ENCODE measurements at places on chromosomes 13 and 19. TPM values are rescaled to one million over a fixed set of nuclear protein-coding genes. Genes with fewer than 3 reads are reported as not detected.

- no peak for DNase-seq
Observed at GRCh38 chr19:8323781-8324185, 2.5 kb downstream of the RPS28 start.

DNA sequence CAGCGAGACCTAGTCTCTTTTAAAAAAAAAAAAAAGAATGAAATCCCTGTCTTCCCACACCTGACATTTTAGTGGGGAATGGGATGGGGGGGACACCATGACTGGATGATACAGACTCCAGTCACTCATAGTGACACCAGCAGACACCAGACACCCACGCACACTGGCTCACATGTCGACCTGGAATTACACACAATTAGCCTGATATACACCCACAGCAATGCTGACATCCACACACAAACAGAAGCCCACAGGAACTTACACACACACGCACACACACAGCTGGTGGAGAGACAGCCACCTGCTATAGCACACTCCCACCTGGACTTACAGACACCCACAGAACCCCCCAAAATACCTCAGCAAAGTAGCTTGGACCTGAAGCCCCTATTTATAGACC lies 8.3 kb upstream of the NANOS3 start:
- no peak for DNase-seq

- DNase-seq = no peak
Observed at GRCh38 chr19:4401769-4402170, 670 bp upstream of the CHAF1A start.

Gene SIGLEC8
- polyA plus RNA-seq = not detected

Gene PRR36
- polyA plus RNA-seq = 7.7 TPM

DNA sequence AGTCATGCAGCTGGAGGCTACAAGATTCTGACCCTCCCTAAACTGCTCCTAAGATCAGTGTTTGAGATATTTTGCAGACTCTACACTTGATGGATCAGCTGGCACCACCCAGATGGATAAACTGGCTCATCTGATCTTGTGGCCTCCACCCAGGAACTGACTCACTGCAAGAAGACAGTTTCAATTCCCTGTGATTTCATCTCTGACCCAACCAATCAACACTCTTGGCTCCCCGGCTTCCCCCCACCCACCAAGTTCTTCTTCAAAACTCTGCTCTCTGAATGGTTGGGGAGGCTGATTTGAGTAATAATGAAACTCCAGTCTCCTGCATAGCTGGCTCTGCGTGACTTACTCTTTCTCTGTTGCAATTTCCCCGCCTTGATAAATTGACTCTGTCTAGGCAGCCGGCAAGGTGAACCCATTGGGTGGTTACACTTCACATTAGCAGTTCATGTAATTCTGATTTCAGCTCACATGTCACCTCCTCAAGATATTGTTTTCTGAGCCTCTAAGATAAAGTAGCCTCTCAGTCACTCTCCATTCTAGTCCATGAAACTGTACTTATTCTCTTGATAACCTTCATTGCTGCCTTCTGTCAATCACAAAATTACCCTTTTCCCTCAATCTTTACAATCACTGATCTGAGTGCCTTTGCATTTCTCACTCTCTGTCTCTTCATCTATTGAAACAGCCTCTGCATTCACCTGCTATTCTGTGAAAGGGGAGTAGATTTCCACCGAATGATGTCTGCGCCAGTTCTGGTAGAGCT lies 9.9 kb upstream of the FPR3 start:
- no peak for DNase-seq

DNA sequence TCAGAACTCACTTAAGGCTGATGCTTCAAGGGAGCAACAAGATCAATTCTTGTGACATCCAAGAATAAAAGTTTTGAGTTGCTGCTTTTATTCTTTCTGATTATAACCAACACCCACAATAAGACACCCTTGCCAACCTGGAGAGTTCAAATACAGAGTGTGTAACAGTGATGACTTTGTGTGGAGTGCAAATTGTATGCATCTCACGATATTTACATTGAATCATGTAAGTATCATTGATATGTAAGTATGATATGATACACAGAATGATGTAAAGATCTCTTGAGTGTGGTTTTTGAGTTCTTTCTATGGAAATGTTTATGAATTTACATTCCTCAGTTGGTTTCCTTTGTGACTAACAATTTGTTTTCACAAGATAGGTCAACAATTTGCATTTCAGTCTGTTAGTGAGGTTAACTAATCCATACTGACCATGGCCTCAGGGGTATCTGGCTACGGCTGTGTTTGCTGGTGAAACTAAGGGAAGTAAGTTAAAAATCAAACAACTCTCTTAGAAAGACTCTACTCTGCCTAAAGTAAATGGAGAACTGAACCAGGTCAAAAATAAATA lies 12.4 kb downstream of the LHFPL6 start:
- DNase-seq = no peak

DNA sequence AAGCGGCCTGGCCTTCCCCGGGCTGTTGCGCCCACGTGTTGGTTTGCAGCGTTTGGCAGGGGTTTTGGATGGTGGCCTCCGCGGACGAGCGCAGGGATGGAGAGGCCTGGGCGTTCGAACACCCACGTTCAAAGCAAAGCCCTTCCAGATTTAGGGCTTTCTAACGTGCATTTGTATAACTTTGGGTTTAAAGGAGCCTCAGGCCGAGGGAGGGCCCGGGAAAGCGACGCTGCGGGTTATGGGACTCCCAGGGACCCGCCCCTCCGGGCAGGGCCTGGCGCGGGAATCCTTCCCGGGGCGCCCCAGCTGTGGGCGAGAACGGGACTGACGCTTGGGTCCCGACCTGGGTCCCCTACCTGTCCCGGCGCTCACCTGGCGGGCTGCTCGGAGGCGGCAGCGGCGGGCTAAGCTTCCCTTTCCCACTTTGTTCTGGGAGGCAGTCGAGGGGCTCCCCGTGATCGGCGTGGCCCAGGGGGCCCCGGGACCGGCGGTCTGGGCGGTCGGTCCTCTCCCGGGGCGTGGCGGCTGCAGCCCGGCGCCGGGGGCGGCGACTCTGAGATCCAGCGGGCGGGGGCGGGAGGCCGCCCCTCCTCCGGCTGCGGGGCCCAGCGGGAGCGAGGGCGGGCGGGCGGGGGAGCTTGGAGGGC lies at the start of gene FBXO17:
FBXO17 (minus strand) TSS at position 529 of the 647 bp plus-strand sequence. CDS start 25,423 bp downstream, outside the sequence.
- DNase-seq = peak; percentile 79

All from right lung (tissue), 10 donors.